ENCODE measurements at places on chromosomes 7 and 10.

GRCh38 chr10:125536236-125536635, 146.7 kb downstream of the TEX36 start:
- no peak for DNase-seq

DNA sequence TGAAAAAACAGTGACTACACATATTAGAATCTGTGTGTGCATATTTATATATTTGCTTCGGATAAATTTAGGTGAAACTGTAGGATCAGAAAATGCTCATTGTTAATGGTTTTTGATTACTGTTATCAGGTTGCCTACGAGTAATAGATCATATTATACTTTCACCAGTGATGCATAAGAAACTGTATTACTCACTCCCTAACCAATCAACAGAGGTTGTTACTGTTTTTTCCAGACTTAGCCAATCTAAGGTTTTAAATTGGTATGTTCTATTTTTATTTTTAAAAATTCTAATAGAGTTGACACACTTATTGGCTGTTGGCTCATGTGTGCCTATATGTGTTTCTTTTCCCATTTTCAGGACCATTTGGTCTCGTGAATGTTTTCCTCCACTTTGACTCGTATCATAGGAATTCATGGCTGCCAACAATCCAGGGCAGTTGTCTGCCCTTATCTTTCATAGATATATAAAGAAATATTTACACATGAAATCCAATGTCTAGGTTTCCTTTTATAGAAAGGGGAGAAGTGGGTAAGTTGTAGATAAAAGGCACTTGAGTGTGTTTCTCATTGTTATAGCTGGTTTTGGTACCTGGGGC, 59.2 kb downstream of the ANLN start:
- no peak for DNase-seq

DNA sequence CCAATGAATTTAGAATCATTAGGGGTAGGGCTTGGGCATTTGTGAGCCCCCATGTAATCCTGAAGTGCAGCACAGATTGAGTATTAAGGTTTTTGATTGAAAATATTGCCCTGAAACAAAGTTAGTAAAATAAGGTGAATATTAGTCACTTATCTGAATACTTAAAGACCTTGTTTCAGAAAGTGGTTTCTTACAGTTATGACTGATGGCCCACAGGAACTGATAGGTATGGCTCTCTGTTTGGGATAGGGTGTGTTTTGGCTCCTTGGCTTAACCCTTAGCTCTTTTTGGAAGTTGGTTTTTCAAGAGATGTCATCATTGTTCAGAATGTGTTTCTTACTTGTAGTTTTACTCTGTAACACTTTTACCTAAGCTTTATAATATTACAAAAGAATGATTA, 34.8 kb downstream of the MDFIC start:
- no peak for DNase-seq

GRCh38 chr10:59595593-59595992, 114.1 kb downstream of the SLC16A9 start:
- no peak for DNase-seq

GRCh38 chr7:1650363-1651030, 19.6 kb upstream of the ELFN1 start:
- no peak for DNase-seq

DNA sequence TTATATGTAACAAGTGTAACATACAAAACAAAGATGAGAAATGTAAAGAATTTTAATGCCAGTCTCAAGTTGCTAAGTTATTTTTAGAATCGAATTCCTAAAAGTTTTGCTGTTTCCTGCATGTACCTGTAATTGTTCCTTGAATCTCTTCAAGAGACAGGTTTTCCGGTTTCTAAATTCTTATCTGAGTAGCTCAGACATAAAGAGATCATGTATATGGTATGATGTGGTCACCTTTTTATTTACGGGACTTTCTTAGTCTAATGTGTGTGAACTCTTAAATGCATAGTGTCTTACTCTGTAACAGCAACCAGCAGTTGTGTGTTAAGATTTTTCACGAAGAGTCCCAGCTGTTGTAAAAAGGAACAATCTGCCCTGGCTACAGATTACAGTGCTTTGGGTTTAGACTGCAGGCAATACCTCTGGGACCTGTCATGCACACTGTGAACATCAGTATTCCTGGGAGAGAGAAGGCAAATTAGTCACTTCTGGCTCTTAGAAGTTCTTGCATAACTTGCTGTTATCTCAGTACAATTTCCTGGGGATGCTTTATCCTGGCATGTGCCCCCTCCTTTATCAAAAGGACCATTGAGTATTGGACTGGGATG, 263.4 kb downstream of the BICC1 start:
- no peak for DNase-seq

DNA sequence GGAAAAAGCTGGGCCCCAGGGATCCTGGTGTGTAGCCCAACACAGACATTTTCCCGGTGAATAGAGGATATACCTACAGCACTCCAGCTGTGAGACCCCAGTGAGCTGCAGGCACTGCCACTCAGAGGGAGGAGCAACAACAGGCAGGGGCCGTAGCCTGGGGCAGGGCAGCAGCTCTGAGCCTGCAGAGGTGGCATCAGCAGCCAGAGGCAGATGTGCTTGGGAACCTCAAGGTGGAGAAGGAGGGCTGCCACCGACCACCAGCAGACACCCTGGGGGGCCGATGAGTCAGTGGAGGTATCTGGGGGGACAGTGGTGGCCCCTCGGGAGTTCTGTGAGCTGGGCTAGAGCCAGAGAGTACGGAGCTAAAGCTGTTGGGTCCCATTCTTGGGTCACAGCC, 110.2 kb upstream of the GDF10 start:
- DNase-seq, result no peak

GRCh38 chr7:74306730-74307469, 17.7 kb downstream of the CLIP2 start:
- no peak for DNase-seq

GRCh38 chr10:116076621-116077020, 196.4 kb downstream of the GFRA1 start:
- DNase-seq, result no peak

DNA sequence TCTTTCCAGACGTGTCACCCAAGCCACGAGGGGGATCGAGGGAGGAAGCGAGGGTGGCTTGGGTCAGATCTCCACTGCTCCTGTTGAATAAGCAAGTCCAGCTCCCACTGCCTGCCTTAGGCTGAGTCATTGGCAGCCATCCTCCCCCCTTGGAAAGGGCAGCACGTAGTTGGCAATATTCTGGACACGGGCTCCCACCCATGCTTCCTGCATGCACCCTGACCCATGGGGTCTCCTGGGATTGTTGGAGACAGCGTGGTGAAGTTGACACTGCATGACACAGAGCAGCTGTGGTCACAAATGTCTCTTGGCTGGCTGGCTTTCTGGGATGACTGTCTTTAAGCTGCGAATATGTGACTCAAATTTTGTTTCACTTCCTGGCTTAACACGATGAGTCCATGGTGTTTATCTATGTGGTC, 11.2 kb downstream of the BTBD16 start:
- no peak for DNase-seq

DNA sequence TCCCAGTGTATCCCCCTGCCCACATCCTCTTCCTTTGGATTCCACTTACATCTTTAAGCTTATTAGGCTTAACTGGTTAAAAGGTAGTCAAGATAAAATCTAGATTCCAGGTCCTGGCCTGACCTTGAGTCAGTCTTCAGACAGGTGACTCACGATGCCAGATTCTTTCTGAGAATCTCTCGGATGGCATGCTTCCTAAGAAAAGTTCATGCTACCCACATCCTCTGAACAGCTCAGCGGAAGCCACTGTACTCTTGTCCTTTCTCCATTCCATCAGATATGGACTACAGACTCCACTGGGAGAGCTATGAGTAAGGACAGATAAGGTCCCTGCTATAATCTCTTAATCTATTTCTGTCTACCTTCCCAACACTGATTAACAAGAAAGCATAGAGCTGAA, 43.4 kb downstream of the DNMBP start:
- DNase-seq, result no peak

DNA sequence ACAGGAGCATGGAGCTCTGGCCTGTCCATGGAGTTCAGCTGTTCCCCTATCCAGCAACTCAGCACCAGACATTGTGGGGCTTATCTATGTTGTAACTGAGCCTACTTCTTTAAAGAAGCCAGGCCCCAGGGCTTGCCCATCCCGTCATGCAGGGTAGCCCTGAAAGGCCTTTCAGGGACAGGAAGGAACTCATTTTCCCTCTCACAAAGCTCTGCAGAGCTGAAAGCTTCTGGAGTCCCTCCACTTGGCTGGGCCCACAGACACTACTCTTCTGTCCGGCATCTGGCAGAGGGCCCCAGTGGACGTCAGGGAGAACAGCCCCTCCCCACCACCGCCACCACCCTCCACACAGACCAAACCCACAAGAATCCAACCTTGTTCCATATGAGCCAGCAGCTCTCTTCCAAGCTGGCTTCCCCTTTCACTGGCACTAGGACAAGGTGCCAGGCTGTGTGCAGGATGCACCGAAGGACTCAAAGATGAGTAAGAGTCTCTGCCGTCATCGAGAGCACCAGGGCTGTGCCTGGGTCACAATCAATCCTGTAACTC, 33.1 kb downstream of the DENND2A start:
- no peak for DNase-seq

DNA sequence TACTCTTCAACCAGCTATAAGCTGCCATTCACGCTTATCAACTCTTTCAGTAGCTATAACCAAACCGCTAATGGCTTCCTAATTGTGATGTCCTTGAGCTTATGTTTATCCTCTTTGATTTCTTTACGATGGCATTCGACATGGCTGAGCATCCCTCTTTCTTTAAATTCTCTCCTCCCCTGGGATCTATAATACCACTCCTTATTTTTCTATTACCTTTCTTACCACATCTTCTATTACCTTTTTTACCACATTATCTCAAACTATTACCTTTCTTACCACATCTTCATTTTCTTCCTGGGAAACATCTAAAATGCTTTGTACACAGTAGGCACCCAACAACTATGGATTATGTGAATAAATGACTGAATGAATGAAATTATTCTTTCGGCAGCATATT, 13.1 kb downstream of the ZCWPW1 start:
- no peak for DNase-seq

- DNase-seq, result no peak
Observed at GRCh38 chr7:95421000-95421846, 13.6 kb downstream of the PON2 start.

- DNase-seq, result no peak
Observed at GRCh38 chr7:129009437-129009836, 45.5 kb downstream of the TNPO3 start.

GRCh38 chr10:70348228-70348850, 34.1 kb downstream of the LRRC20 start:
- peak; percentile 7 for DNase-seq

DNA sequence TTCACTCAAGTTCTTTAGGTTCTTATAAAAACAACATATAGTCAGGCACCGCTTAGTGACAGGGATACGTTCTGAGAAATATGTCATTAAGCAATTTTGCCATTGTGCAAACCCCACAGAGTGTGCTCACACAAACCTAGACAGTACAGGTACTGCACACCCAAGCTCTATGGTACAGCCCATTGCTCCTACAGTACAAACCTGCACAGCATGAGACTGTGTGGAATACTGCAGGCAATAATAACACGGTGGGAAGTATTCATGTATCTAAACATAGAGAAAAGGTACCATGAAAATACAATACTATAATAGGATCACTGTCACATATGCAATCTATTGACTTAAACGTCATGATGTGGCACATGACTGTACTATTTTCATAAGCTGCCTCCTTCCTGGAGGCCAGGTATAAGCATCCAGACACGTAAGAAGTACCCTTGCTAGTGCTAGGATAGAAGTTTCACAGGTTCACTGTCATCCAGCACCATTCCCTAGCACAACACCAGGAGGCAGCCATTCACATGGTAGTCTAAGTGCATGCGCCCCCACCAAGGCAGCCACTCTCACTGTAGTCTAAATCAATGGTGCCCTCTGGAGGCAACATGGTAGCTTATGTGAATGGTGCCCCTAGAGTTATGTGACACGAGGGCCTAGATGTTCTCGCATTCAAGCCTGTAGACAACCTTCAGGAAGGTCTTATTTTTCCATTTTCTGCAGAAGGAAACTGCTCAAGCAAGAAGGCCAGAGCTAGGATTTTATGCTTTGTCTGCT, 98.5 kb downstream of the ARHGAP22 start:
- no peak for DNase-seq

DNA sequence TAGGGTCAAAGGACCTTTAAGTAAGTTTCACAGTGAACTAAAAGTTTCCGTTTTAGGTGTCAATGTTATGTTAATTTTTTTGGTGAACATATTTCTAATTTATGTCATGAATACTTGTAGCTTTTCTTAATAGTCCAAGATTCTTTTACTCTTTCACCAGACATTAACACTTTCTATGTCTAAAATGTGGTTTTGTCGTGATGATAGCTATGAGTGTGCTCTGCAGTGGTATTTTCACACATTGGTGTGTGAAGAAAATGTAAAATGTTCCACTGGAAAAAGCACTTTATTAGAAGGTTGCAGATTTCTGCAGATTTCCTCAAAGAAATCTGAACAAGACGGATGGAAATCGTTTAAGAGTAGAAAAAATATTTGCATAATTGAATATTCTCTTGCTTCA, 561.0 kb upstream of the ANKRD30A start:
- DNase-seq, result no peak

DNA sequence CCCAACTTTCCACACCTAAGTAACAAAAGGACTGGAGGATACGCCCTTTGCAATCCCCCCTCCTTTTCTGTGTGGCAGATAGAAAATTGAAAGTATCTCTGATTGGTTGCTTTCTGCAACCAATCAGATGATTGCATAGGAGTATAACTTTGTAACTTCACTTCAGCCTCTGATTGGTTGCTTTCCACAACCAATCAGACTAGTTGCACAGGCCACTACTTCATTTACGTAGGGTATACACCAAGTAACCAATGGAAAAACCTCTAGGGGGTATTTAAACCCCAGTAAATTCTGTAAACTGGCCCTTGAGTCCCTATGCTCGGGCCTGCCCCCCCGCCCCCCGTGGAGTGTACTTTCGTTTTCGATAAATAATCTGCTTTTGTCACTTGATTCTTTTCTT, 1080.4 kb downstream of the CNTNAP2 start:
- DNase-seq, result no peak

DNA sequence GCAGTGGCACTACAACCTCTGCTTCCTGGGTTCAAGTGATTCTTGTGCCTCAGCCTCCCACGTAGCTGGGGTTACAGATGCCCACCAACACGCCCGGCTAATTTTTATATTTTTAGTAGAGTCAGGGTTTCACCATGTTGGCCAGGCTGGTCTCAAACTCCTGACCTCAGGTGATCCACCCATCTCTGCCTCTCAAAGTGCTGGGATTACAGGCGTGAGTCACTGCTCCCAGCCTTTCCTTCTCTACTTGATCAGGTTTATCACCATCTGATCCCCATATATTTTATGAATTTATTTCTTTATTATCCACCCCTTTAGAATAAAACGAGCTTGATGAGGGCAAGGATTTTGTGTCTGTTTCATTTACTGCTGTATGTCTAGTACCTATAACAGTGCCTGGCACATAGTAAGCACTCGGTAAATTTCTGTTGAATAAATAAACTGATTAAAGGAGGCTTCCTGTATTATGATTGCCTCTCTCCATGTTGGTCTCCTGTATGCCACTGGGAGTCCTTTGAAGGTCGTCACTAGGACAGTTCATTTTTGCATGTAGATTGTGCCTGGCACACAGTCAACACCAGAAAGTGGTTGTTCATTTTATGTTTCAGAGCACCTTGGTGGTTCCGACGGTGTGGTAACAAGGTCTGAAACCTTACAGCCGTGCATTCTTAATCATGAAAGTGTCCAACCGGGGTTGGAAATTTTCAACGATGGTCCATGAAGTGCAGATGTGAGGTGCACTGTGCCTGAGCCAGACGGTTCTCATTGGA, 9.6 kb upstream of the EIF3A start:
- no peak for DNase-seq

GRCh38 chr10:79266543-79267312, 80.5 kb upstream of the PPIF start:
- no peak for DNase-seq
